ENCODE measurements at places on chromosomes 4 and X.

DNA sequence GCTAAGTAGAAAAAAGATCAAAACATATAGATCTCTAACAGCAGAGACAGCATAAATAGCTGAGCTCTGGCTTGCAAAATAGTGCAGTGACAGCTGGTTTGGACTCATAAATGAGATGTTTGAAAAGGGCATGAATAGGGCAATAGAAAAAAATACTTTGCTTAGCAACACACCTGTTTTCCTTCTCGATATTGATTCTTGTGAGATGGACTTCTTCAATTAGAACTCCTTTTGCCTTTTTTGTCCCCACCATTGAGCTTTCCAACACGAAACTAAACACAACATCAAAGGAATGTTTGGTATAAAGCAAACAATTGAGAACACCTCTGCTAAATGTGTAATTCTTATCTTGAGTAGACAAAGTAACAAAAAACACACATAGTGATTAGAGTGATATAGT, 726.3 kb downstream of the RAPGEF2 start:
- DNase-seq: no peak

- DNase-seq: no peak
Measured at GRCh38 chrX:147859666-147860065, 52.1 kb upstream of the FMR1 start.

GRCh38 chrX:136030303-136031191, 45.3 kb downstream of the SLC9A6 start:
- no peak for DNase-seq

GRCh38 chr4:87840149-87840548, 7.4 kb downstream of the MEPE start:
- no peak for DNase-seq

DNA sequence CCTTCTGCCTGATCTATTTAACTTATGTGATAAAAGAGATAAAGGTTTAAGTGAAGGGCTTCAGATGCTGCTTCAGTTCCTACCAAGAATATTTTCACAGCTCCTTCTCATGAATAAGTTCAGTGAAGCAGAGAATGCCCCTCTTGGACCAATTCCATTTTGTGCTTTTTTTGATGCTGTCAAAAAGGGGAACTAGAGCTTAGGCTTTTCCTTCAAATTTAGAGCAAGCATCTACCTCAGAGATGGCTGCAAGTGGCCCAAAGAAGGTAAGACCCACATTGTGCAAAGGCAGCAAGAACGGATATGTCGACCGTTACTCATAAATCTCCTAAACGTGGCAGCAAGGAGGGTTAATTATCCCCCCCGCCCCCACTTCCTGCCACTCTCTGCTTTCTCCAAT, 4.5 kb downstream of the CHRDL1 start:
- DNase-seq: no peak

DNA sequence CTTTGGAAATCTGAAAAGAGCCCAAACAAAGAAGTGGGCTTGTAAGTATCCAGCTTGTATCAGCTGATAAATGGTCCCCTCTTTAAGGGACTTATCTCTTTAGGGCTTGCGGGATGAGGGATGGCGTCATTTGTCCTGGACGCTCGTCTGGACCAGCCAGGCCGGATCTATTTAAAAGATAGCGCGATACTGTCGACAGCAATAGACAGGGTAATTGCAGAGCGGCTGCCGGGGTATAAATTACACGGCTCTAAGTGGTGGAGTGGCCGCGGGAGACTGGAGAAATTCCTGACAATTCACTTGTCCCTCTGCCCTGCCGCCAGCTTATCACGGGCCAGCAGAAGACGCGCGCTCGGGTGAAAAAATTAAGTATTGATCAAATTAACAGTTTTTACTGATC, 90.7 kb downstream of the FAM53A start:
- no peak for DNase-seq

DNA sequence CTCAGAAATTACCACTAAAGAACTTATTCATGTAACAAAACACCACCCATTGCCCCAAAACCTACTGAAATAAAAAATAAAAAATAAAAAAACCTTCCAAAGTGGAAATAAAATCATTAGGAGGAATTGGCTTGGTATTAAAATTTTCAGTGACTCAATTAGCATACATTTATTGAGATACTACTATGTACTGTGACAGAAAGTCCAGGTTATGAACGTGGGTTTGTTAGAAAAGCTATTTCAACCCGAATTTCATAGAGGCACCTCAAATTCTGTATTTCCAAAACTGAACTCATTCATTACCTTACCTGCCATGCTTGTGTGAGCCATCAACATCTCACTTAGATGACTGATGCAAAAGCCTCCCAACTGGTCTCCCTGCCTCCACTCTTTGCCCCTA, 16.8 kb downstream of the KLHL5 start:
- no peak for DNase-seq

- no peak for DNase-seq
Measured at GRCh38 chr4:98950925-98951324, 22.0 kb upstream of the EIF4E start.

GRCh38 chr4:8095956-8096689, 62.5 kb downstream of the ABLIM2 start:
- no peak for DNase-seq

DNA sequence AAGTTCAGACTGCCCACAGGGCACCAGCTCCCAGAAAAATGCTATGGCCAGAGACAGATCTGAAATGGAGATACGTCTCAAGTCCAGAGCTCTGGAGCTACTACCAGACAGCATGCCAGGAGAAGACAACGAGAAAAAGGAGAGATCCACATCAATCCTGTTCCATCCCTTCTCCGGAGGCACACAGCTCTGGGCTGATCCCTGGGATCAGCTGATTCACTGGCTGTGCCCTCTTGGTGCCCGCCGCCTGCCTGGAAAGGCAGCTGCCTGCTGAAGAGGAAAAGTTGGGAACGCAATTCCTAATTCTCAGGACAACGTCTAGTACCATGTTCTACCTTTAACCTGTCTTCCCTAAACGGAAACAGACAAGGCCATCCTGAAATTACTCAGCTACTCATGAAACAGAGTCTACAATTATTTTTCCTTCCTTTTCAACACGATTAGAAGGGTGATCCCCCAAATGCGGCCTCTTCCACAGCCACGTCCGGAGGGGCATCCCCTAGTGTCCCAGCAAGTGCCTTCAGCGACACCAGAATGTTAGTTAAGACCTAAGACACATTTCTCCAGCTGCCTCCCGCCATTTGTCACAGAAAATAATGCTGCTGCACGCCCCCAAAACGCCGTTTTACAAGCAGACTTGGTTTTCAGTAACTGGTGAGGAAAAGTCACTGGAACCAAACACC, 2.4 kb downstream of the ZFYVE28 start:
- DNase-seq: no peak

GRCh38 chr4:182655340-182655739, 261.8 kb downstream of the DCTD start:
- DNase-seq: no peak

DNA sequence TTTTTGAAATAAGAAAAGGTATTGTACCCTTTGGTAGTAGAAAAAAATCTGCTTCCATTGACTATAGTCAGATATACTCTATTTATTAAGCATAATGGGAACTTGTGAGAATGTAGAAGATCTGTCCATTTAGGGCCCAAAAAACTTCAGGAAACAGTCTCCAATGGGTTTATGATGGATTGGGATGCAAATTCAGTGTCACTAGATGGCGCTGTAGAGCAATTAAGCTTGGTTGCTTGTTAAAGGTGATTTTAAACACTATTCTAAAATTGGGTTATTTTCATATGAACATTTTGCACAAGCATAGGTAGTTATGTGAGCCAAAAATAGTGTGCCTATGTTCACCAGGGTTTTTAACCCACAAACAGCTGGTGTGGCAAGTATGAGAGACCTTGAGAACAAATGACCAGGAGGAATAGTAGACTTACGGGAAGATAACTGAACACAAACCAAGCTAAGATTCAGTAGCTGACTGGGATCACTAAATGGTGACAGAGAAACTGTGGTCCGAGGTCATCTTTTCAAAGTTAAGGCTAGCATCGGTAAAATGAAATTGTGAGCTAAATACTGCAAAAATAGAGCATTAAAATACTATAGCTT, 80.3 kb upstream of the LSM6 start:
- DNase-seq: no peak

DNA sequence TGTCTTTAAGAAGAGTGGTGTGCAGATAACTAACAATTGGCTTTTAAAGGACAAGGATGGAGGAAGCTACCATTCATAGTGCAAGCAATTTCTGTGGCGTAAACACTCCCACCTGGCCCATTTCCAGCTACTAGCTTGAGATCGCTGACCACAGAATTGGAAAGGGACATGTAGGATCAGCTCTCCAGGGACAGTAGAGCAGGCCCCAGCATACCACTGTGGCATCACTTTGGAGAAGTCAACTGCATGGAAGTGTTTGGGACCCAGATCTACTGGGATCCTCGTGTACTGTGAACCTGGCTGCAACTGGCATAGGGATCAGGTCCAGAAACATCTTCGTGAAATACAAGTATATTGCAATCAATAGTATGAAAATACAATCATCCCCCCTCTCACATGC, 515.0 kb downstream of the INPP4B start:
- no peak for DNase-seq

GRCh38 chr4:126223784-126224407, 909.1 kb downstream of the FAT4 start:
- DNase-seq: no peak

GRCh38 chr4:15636818-15637217, 18.3 kb downstream of the FBXL5 start:
- no peak for DNase-seq

DNA sequence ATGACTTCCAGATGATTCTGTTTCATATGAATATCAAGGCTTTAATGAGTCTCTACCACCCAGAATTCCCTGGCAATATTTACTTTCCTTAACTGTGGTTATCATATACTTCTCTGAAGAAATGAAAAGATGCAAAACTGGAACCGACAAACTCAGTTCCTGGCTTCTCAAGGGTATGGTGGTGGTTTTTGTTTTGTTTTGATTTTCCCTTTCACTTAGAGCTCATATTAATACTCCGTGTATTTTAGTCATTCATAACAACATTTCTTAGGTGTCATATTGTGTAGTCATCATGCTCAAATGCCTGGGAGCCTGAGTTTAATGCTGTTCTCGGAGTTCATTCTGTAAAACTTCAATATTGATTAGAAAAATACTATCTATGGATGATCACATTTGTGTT, 665 bp downstream of the TRPC5OS start:
- DNase-seq: no peak

GRCh38 chrX:19086102-19086772, 36.0 kb downstream of the ADGRG2 start:
- DNase-seq: no peak

DNA sequence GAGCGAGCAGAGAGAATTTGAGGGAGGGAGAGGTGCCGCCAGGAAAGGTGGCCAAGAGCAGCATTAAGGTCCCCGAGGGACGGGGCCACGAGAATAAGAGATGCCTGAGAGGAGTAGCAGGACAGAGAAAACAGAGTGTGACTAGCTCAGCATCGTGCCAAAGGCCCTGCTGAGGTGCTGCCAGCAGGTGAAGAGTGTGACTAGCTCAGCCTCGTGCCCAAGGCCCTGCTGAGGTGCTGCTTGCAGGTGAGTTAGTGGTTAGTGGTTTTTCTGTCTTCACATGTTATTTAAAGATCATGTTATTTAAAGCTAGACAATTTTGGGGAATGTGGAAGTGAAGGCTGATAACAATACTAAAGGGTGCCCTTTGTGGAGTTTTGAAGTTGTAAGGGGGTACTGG, 464.5 kb upstream of the FAT1 start:
- no peak for DNase-seq

DNA sequence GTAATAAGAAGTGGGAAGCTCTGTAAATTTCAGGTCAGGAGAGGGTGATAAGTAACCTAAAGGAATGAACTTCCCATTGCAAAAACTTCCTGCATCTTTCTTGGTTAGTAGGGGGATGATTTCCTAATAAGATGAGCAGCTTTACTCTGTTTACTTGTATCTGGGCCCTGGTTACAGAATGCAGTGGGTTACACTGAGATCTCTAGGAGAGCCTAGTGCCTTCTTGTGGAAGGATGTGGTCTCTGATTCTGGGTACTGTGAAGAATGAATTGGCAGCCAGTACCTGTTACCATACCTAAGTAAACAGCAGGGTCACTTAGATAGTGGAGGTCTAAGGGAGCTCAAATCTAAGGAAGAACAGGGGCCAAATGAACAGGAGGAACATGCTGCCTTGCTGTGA, 320.6 kb downstream of the ARHGAP10 start:
- DNase-seq: no peak

DNA sequence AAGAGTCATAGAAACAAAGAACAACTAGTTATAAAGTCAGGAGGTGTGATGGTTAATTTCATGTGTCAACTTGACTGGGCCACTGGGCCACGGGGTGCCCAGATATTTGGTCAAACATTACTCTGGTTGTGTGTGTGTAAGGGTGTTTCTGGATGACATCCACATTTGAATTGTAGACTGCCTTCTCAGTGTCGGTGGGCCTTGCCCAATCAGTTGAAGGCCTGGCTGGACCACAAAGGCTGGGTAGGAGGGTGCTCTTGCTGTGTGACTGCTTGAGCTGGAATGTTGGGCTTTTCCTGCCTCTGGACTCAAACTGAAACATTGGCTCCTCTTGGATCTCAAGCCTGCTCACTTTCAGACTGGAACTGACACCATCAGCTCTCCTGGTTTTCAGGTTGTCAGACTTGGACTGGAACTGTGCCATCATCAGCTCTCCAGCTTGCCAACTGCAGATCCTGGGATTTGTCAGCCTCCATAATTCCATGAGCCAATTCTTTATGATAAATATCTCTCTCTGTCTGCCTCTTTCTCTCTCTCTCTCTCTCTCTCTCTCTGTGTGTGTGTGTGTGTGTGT, 41.4 kb downstream of the CLDN34 start:
- DNase-seq: no peak

- DNase-seq: no peak
Measured at GRCh38 chrX:74449937-74450330, 28.6 kb downstream of the SLC16A2 start.
